Vagina (tissue), 2 donors: ENCODE measurements at places on chromosomes 13 and 19.

DNA sequence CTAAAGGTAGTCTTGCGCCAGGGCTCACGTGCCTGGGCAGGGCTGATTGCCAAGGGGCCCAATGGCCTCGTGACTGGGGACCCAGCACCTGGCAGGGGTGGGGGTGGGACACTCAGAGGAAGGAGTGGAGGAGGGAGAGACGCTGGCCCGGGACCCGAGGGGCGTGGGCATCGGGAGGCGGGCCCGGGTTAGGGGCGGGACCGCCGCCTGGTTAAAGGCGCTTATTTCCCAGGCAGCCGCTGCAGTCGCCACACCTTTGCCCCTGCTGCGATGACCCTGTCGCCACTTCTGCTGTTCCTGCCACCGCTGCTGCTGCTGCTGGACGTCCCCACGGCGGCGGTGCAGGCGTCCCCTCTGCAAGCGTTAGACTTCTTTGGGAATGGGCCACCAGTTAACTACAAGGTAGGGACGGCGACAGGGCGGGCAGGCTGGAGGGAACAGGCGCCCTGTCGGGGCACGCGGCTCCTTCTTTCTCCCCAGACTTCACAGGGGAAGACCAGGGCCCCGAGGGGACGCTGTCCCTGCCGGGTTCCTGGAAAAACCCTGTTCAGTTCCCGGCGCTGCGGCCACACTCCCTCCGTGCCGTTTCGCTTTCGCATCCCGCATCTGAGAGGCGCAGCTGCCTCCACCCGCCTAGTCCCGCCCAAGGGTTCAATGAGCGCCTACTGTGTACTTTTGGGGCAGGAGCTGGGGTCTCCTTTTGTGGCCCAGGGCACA, at the start of gene IFI30:
Gene IFI30 (plus strand): TSS at position 242 of the 717 bp plus-strand sequence. CDS start 29 bp downstream, at position 271.
- DNase-seq, result peak; percentile 93

- DNase-seq, result no peak
Observed at GRCh38 chr19:31979362-31979761, 366.0 kb upstream of the ZNF507 start.

DNA sequence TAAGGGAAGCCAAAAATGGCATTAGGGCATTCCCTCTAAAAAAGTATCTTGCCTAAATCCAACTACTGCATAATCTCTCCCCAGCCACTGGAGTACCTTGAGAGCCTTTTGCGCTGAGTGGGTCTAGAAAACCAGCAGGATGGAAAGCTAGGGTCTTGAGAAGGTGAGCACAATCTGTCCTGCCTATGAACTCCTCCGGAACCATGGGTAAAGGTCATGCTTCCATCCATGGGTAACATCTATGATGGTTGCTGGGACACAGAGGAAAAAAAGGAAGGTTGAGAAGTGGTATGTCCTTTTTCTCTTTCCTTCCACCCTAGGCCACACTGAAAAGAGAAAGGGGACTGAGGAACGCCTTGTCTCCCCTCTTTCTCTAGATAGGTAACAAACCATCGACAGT, 52.4 kb downstream of the ZNF676 start:
- DNase-seq, result no peak

DNA sequence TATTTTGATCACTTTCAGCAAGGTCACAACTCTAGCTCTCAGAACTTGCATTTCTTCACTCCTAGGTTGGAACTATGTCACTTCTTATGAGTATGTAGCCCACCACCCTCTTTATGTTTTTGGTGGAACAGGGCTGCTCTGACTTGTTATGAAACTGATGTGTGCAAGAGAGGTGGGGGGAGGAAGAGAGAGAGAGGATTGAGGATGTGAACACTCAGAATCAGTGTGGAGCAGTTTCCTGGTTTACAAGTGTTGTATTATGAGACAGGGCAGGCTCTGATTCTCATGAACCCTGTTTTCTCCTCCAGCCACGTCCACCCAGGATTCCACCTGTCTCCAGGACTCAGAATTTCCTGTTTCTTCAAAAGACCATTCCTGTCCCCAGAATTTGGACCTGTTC, 16.1 kb downstream of the ZNF317 start:
- no peak for DNase-seq

GRCh38 chr19:4831304-4831978, at the start of gene TICAM1:
TICAM1 (minus strand) TSS chr19:4831712; CDS start chr19:4818377, 13,335 bp downstream.
- no peak for DNase-seq

DNA sequence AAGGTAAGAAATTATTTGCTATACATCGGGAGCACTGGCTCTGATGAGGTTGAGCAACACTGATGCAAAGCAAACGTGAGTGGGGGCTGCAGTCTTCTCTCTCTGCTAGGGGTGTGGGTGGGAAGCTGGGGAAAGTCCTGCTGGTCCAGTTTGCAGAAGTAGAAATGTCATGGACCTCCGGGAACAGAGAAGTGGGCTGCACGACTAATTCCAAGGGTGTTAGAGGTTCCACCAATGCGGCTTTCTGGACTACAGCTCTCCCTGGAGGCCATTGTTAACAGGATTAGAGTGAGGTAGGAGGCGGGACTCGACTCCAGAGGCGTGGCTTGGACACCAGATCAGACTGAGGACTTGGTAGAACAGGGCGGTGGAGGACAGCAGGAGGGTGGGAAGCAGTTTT, 5.7 kb upstream of the FBXO27 start:
- DNase-seq, result no peak

- DNase-seq, result no peak
Observed at GRCh38 chr13:36347531-36348210, 1.5 kb upstream of the SPART start.

DNA sequence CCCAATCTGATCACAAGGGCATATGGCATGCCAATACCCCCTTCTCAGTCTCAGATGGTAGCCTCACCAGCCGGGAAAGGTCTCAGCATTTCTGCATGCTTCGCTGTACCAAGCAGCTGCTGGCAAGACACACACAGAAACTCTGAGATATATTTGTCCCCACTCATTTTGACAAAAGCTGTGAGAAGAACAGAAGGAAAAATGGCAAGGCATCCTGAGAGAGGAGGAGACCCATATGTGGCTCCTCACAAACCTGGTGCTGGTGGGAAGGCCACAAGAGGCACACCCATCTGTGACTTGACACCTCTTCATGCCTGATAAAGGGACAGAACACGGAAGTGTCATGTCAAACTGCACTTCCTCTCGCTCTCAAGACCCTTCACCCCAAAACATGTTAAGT, 36.7 kb upstream of the DOCK9 start:
- no peak for DNase-seq

DNA sequence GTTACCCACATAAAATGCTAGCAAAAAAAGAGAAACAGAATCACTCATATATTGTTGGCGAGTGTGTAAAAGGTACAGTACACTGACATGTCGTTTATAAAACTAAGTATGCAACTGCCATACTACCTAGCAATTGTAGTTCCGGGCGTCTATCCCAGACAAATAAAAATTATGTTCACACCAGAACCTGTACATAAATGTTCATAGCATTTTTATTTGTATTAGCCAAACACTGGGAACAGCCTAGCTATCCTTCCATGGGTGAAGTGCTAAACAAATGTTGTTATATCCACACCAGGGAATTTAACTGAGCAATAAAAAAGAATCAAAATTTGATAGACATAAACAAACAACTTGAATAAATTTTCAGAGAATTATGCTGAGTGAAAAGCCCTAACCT, 28.9 kb upstream of the POSTN start:
- DNase-seq, result no peak

DNA sequence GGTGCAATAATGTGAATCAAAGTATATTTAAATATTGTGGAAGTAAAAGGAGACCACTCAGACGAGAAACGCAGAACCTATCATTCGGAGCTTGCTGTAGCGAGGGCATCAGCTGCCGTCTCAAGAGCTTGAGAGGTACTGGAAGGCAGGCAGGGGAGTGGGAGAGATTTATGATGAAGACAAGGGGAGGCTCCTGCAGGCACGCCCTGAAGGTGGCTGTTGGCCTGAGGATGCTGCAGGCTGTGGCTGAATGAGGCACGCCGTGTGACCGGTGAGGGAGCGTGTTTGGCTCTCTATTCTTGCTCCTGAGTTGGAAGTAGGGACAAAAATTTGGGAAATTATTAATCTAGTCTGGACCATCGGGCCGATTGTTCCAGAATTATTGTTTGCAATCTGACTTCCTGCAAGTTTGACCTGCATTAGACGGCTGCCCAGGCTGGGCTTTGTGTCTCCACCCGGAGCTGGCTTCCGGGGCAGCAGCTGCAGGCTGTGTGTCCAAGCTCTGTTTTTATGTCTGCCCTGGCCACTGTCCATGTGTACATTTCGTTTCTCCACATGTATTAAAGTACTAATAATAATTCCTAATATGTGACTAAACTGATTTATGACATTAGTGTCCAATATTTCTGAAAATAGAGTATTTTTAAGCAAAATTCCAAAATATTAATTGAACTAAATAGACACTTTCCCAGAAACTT, 91.1 kb upstream of the ANKRD10 start:
- DNase-seq, result no peak

GRCh38 chr13:89660752-89661151, 1686.7 kb upstream of the MIR17HG start:
- DNase-seq, result no peak

- DNase-seq, result no peak
Observed at GRCh38 chr13:99956473-99957349, 14.9 kb downstream of the ZIC5 start.

- DNase-seq, result no peak
Observed at GRCh38 chr13:94431987-94432386, 47.5 kb downstream of the DCT start.

- DNase-seq, result no peak
Observed at GRCh38 chr19:17249887-17250548, 4.3 kb upstream of the NR2F6 start.

DNA sequence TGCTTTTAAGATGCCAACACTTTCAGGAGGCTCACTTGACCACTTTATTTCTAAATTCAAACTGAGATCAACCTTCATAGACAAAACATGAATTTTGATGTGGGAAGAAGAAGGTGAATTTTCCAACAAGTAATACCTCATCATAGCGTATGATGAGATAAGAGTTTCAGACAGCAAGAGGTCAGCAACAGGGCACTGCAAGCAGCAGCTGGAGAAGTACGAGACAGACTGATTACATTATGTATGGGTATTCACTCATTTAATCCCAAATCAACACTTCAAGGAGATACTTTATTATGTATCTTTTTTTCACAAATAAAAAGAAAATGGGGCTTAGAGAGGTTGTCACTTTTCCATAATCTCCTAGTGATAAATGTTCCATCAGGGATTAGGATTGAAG, 389.8 kb downstream of the TBC1D4 start:
- no peak for DNase-seq

DNA sequence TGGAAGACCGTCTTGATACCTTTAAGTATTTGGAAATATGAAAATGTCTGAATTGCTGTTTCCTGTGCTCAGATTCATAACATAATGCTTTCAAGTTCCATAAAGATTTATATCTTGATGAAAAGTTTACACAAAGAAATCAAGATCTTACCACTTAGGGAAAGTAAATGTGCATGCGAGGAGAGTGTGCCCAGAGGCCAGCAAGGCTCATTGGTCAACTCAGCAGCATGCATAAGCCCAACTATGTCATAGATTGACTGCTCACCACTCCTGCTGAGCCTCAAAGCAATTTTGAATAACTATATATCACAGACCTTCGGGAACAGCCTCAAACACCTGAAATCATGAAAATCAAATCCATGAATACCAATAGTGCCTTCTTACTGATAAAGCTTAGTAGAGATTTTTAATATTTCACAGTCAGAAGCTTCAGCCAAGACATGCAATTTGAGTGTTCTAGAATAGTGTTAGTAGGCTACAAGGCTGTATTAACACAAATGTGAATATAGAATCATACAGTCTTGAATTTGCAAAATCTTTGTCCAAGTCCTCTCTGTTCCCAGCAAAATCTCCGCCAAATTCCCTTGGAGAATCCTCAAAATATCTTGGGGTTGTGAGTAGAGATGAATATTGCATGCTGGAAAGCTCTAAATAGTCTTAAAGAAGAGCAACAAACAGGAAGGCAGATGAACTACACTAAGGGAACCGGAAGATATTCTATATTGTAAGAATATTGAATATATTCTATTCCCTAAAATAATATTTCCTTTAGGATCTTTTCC, 124.1 kb downstream of the DCLK1 start:
- DNase-seq, result no peak

DNA sequence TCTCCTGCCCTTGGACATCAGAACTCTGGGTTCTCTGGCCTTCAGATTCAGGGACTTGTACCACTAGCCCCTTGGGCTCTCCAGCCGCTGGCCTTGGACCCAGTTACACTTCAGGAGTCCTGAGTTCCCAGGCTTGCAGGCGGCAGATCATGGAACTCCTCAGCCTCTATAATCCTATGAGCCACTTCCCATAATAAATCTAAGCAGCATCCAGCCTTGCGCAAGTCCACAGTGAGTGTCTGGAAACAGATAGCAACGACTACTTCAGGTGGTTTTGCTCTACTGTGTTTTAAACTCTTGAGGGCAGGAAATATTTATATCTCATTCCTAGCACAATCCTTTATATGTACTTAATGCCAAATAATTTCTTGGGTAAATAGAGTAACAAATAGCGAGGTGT, 92.3 kb downstream of the COL4A1 start:
- peak; percentile 22 for DNase-seq

- DNase-seq, result no peak
Observed at GRCh38 chr13:21670006-21670882, 629 bp upstream of the FGF9 start.

DNA sequence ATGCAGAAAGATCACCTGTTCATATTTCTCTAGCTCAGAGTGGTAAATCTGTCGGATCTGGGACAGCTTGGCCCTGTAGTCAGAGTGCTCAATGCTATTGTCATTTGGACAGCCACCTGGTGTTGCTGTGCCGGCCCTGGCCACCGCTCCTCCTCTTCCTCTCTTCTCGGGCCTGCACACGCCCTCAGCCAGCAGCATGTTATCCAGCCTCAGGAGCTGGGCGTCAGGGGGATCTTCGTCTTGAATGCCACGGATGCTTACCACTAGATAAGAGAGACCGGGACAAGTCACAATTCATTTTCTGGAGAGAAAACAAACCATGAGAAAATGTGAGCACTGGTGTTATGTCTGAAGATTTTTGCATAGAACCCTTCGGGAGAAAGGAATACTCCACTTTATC, 32.5 kb downstream of the CILP2 start:
- no peak for DNase-seq

- DNase-seq, result no peak
Observed at GRCh38 chr19:30003866-30004265, 61.8 kb downstream of the URI1 start.

GRCh38 chr19:23345838-23346237, 49.4 kb downstream of the ZNF91 start:
- no peak for DNase-seq

DNA sequence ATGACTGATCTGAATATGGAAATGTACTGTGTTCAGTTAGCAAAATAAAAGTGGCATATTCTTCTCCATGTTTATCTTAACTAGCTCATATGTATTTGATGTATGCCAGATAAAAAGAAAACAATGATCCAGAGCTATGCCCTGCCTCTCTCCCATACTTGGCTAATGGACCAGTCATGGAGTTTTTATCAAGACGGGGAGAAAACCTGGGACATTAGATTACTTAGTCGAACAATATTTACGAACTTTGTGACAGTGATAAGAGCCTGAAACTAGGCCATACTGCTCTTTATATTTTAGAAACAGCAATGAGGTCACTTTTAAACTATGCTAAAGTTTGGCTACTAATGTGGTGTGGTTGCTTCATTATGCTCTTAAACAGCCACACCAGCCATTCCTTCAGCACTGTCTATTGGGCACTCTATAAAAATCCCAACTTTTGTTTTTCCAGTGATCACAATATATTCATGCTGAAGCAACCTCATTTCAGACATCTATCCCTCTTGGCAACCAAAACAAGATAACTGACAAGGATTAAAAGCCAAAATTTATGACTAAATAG, 265.0 kb downstream of the FGF14 start:
- DNase-seq, result no peak
